ENCODE measurements at places on chromosomes 16 and 17. TPM values are rescaled to one million over a fixed set of nuclear protein-coding genes. Genes with fewer than 3 reads are reported as not detected.

NPIPB9 gene
- total RNA-seq = not detected

PLA2G10 gene
- total RNA-seq = not detected

AANAT gene
- total RNA-seq = not detected

KRTAP16-1 gene
- not detected for total RNA-seq

TPSD1 gene
- total RNA-seq = not detected
